ENCODE measurements at places on chromosomes 4 and X.
A peak's percentile ranks its signal among the peaks of the same experiment; 100 is the strongest.

GRCh38 chrX:154748712-154749339 is 2.1 kb downstream of the GAB3 start:
- DNase-seq: peak; percentile 12

GRCh38 chr4:182454440-182455013 is 211.3 kb downstream of the TENM3 start:
- no peak for DNase-seq

DNA sequence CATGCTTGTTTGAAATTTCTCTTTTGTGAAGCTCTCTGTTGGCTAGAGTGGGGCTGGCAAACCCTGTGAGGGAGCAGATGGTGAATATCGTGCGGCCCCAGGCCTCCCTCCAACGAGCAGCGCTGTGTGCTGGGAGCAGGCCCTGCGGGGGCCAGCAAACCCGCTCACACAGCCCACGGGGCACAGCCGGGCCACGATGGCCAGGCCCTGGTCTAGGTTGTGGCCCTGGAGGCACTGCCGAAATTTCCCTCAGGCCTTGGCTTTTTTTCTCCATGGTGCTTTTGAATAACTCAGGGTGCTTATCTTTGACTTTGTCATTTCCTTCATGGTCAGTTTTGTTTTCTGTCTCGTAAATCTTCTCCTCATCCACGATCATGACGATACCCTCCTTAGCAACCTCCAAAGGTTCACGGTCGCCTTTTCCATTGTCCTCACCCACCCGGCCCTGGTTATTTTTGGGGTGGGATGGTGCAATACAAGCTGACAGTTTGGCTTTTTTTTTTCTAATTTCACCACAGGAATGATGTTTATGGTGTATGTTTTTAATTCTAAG is 20.7 kb downstream of the PCGF3 start:
- no peak for DNase-seq

- no peak for DNase-seq
These were observed 117.6 kb upstream of the BMPR1B start for GRCh38 chr4:94640151-94640550.

GRCh38 chr4:184019667-184020623 is 114.8 kb downstream of the STOX2 start:
- no peak for DNase-seq

DNA sequence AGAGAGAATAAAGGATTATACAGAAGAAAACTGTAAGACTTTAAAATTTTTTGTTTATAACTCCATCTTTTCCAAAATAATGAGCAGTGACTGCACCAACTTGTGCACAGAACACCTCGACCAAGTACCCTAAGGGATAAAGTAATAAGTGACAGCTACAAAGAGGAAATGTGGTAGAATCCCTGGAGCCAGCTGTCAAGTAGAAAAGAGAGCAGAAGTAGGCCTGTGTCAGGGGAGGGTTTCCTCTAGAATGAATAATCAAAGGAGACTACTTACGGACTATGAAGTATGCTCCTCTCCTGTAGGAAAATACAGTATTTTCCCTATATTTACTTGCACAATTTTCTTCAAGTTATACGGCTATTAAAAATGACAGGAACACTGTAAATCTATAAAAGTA is 1.2 kb downstream of the EIF1AX start:
- no peak for DNase-seq

- DNase-seq: no peak
These were observed 261.5 kb downstream of the IL1RAPL1 start for GRCh38 chrX:28848707-28849106.

GRCh38 chr4:151888367-151888866 is 127.6 kb upstream of the GATB start:
- DNase-seq: no peak

DNA sequence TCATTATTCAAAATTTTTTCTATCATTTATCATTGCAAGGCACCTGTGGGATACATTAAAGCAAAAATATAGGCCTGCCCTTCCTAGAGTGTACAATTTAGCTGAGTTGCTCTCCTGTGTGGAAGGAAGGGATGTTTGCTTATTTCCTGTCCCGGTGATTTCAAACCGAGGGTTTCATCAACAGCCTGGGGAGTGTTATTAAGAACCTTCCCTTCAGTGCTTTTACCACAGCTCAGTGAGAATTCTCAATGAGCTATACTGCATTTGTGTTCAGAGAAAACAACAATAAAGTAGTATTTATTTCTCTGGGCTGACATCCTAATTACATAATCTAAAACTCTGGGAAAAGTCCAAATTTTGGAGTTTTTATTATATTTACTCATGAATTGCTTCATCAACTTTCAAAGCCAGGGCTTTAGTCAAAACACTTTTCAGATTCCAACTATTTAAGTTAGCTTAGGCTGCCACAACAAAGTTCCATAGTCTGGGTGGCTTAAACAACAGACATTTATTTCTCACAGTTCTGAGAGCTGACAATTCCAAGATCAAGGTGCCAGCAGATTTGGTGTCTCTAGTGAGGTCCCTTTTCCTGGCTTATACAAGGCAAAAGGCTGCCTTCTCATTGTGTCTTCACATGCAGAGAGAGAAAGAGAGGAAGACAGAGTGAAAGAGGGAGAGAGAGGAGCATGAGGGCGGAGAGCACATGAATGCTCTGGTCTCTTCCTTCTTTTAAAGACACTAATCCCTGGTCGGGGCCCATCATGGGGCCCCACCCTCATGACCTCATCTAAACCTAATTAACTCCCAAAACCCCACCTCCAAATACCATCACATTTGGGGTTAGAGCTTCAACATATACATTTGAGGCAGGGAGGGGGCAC is 62.6 kb downstream of the MMRN1 start:
- DNase-seq: no peak

DNA sequence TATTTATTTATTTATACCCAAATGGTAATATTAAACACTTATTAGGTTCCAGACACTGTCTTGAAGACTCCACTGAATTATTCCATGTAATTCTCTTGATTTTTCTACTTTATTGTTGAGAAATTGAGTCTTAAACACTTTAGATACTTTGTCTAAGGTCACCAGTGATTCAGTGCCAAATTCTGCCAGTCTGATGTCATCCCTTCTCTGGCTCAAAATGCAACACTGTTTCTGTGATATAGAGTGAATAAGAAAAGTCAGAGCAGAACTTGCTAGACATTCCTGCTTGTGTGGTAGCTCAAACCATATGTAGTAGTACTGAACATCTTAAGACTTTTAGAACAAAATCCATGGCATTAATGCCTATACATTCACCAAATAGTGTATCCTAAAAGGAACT is 164.3 kb downstream of the GABRB1 start:
- DNase-seq: no peak

GRCh38 chr4:95188701-95189370 is 359.9 kb downstream of the UNC5C start:
- DNase-seq: no peak

GRCh38 chr4:91958596-91958995 is 345.2 kb upstream of the GRID2 start:
- DNase-seq: no peak

DNA sequence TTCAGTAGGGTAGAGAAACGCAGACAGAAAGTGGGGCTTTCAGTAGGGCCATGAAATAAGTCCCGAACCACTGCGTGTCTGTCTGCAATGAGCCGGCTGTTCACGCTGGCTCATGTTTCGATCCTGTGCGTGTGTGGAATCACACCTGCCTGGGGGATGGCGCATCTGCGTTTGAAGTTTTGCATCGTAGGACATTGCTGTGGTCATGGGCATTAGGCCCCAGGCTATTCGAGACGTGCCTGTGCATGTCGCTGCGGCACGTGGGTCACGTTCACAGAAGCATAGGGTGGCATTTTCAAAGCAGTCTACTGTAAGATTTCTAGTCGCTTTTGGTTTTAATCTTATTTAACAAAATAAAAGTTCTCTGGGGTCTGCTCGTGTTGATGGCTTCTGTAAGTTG is 25.5 kb upstream of the HGFAC start:
- no peak for DNase-seq

- no peak for DNase-seq
These were observed 221.1 kb upstream of the DIPK2B start for GRCh38 chrX:45421806-45422205.

GRCh38 chr4:89434364-89434988 is 126.9 kb upstream of the GPRIN3 start:
- DNase-seq: no peak

GRCh38 chr4:6282314-6282771 is 12.7 kb downstream of the WFS1 start:
- no peak for DNase-seq

- no peak for DNase-seq
These were observed 24.9 kb downstream of the NSD2 start for GRCh38 chr4:1895971-1896657.

DNA sequence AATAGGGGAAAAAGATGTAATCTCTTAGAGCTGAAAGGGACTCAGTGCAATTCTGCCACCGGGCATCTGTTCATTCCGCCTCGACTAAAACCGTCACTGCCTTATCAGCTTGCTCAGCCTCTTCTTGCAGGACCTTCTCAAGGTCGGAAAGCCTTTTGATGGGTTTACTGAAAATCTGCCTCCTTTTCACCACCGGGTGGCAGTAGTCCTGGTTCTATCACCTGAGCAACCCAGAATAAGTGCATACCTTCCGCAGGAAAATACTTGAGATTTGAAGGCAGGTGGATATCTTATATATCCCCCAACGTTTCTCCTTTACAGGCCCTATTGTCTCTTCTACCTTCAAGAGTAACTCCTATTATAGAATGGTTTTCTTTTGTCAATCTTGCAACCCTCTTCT is 103.4 kb upstream of the PAK3 start:
- no peak for DNase-seq

GRCh38 chr4:1753697-1754311 is 32.5 kb downstream of the TACC3 start:
- DNase-seq: no peak

GRCh38 chr4:167274351-167274750 is 40.1 kb upstream of the SPOCK3 start:
- DNase-seq: no peak

GRCh38 chrX:50613846-50614245 is 143.2 kb upstream of the DGKK start:
- no peak for DNase-seq

DNA sequence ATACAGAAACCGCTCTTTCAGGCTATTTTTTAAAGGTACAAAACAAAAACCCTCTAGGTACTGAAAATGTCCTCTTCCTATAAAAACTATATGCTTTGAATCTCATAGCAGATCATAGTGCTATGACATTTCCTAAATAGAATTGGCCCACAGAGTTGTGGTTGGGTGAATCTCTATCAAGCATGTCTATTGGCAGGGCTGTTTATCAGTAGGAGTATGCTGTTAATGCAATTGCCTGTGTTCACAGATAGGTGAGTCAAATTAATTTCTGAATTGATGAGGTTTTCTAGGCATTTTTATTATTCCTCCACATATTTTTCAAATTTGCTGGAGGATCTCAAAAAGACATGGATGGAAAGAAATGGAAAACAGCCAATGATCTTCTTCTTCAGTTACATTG is 73.9 kb downstream of the QRFPR start:
- DNase-seq: no peak

DNA sequence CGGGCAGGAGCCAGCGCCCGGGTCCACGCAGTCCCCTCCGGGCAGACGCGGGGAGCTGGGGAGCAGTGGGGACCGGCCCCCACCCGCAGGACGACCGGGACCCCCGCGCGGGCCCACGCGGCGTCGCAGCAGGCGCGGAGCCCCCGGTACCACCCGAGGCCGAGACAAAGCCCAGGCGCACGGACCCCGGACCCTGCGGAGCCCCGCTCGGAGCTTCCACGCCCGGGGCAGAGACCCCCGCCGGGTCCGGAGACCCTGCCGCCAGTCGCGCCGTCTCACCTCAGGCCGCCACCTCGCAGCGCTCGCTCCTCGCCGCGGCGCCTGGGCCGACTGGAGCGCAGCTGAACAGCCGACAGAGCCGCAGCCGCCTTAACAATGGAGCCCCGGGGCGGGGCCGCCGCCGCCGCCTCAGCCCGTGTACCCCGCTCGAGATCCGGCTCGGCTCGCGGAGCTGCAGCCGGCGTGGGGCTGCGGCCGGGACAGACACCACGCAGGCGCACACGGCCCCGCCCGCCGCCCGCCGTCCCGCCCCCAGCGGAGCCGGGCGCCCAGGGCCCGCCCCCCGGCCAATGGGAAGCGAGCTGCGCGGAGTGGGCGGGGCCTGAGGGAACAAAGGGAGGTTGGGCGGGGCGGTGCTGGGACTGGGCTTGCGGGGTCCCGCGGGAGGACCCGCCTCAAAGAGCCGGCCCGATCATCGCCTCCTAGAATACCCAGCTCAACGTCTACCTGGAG is at the start of gene AFAP1:
AFAP1 (minus strand) TSS at position 485 of the 732 bp plus-strand sequence. CDS start 67,783 bp downstream, outside the sequence.
- DNase-seq: peak; percentile 84

DNA sequence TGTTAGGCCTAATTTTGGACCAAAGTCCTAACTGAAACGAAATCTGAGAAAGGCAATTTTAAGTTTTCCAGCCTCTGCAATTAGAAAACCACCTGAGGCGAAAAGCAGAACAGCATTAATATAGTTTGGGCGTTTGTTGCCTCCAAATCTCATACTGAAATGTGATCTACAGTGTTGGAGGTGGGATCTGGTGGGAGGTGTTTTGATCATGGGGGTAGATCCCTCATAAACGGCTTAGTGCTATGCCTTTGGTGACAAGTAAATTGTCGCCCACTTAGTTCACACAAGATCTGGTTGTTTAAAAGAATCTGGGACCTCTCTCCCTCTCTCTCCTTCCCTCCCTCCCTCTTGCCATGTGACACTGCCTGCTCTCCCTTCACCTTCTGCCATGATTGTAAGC is 5.7 kb downstream of the FAM241A start:
- no peak for DNase-seq

DNA sequence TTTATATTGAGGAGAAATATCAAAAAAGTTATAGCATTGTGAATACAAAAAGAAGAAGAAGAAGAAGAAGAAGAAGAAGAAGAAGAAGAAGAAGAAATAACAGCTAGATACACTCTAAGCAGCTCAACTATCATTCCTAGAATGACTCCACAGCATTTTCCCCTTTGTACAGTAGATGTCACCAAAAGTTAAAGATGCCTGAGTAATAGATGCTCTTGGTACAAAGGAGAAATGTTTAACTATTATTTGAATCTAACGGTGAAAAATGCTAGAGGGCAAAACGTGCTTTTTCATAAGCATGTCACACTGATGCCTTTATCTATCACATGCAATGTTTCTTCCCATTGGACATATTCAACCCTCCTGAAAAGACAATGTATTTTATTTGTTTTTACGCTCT is 178.4 kb upstream of the GPRIN3 start:
- DNase-seq: no peak

DNA sequence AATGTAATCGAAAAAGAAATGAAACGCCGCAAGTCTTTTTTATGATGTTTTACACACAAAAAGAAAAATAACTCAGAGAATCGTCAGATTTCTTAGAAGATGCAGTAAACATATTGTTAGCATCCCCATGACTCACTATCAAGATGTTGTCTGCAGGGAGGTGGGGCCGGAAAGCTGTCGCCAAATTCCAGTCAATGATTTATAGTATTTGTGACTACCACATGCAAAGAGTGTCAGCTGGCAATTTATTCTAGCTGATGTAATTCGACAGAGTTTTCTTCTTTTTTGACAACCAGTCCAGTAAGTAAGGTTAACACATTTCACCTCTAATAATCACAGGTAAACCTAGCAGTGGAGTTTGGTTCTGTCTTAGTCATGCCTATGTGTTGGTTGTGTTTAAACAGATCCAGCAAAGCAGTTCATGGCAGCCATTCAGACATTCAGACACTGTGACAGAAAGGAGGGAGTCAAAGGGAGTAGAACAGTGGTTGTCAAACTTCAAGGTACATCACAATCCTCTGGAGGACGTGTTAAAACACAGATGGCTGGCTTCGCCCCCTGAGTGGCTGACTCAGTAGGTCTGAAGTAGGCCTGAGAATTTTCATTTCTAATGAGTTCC is 19.8 kb upstream of the PPP1R2C start:
- no peak for DNase-seq

- no peak for DNase-seq
These were observed 82.9 kb downstream of the STOX2 start for GRCh38 chr4:183987987-183988392.
